ENCODE measurements at places on chromosomes 12 and 14.

- no peak for DNase-seq
Measured at GRCh38 chr12:48413388-48413787, 59.0 kb upstream of the ANP32D start.

- DNase-seq: peak; percentile 64
Measured at GRCh38 chr14:91059576-91060350, 678 bp downstream of the RPS6KA5 start.

- DNase-seq: no peak
Measured at GRCh38 chr14:62409626-62410300, 635.5 kb downstream of the KCNH5 start.

DNA sequence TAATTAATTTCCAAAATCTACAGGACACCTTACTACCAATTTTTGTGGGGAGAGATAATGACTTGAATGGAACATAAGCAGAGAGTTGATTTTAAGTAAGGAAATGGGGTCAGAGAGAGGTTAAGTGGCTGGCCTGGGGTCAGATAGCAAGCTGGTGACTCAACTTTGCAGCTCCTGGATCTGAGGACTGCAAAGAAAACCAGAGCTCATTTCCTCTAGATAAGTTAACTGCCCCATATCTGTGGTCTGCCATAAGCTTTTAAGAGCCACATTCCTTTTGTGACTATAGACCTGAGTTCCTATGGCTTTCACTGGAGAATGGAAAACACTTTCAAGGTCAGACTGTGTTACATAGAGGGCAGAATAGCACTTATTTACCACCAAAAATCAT lies 201.2 kb upstream of the PRICKLE1 start:
- no peak for DNase-seq

- DNase-seq: no peak
Measured at GRCh38 chr12:27506645-27507189, 17.3 kb upstream of the PPFIBP1 start.

GRCh38 chr12:109558374-109559199 lies 14.7 kb downstream of the MMAB start:
- no peak for DNase-seq

- no peak for DNase-seq
Measured at GRCh38 chr14:80275208-80275850, 64.0 kb upstream of the DIO2 start.

DNA sequence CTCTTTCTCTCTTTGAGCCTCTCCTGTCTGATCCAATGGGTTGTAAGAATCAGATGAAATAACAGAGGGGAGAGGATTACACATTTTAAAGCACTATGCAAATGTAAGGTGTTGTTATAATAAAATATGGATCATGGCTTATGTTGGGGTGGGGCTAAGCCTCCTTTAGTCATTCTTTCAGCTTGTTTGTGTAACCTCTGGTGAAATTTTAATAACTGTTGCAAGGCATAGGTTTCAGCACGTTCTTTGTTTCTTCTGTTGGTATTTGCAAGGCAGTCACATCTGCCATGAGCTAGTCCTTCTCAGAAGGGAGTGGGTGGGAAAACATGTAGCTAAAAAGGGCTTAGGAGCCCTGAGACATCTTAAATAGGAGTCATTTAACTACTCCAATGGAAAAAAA lies 74.8 kb upstream of the FRMD6 start:
- DNase-seq: no peak

- no peak for DNase-seq
Measured at GRCh38 chr12:104263580-104264358, 39.8 kb upstream of the EID3 start.

DNA sequence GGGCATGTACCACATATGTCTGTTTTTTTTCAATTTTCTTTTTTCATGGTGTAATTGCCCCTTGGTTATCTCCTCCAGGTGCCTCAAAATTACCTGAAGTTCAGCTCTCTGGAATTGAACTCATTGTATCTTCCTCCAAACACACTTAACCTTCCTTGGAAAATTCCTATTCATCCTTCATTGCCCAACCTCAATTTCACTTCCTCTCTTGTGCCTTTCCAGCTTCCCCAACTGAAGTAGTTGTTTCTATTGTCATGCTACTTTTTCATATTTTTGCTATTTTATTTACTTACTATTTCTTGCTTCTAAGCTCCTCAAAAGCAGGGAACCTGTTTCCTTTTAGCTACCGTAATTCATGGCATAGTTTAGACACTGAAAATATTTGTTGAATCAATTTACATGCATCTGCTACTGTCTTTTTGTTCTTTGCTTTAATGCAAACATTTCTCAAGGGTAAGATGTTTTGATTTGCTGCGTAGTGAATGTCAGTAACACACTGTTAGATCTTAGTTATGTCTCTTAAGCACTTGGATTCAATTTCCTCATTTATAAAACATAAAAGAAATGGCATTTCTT lies 37.0 kb upstream of the STXBP6 start:
- DNase-seq: no peak

DNA sequence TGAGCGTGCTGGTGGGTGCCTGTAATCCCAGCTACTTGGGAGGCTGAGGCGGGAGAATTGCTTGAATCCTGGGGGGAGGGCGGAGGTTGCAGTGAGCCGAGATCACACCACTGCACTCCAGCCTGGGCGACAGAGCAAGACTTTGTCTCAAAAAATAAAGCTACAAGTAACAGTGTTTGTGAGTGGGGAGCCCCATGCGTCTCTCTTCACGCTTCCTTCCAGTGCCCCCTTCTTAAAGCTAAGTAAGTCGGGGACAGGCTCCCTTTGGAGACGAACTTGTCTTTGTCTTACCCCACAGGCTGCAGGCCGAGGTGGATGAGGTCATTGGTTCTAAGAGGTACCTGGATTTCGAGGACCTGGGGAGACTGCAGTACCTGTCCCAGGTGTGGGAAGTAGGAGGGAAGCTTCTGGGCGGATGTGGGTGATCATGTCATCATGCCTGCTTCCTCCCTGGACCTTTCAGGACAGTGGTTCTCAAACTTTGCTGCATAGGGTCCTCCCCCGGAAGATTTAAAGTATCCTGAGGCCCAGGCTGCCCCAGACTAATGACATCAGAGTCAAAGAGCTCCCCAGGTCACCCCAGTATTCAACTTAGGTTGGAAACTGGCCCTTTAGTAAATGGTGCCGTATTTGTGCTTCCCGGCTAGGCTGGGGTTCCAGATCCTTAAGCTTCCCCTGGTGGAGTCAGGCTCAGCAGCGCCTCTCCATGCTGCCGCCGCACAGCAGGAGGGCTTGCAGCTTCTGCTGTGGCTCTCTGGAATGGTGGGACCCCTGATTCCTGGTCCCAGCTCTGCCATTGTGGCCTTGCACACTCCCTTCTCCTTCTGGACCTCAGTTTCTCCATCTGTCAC lies 37.1 kb downstream of the CYP46A1 start:
- no peak for DNase-seq

- DNase-seq: no peak
Measured at GRCh38 chr12:109729371-109729781, 15.8 kb downstream of the FAM222A start.

GRCh38 chr12:130501821-130502220 lies 164.1 kb downstream of the PIWIL1 start:
- no peak for DNase-seq

DNA sequence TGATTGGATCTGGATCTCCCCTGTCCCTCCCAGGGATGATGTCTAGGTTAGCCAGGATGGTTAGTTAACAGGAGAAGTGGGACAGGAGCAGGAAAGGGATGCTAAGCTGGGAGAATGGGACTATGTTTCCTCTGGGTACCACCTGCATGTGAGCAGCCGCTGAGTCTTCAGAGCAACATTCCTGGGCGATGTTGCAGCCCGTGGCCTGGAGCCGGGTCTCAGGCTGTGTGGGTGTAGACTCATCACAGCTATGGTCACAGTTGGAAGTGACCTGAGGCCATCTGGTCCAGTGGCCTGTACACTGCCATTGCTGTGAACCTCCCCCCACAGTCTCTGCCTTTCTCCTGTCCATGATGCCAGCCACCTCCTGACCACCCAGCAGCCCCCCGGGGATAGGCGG lies 422.6 kb downstream of the DPF3 start:
- no peak for DNase-seq

DNA sequence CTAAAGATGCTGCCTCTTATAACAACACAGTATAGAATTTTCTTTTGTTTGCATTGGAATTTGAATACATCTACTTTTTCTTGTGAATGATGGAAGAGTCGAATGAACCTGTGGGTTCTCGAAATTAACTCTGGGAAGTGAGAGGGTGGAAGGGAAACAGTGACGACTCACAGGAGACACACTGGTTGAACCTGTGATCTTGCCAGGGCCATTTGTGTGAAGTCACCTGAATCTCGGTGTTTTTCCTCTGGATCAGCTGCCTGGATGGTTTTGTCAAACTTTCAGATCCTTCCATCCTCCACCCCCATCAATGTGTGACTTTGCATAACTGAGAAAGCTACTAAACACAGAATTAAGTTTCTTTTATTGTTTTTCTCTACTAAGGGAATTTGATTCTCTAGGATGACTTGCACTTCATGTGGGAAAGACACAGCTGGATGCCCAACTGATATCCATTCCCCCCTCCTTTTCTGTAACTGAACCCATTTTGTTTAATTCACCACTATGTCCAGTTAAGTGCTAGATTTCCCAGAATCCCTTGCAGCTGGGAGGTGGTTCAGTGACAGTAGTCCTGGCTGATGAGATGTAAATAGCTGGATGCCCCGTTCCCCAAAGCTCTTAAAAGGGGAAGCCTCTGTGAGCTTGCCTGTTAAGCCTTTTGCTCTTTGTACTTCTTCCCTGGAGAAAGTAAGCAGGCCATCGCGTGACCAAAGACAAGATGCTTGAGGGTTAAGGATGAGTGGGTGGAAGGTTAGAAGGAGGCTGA lies 6.3 kb downstream of the PPFIBP1 start:
- no peak for DNase-seq

- DNase-seq: no peak
Measured at GRCh38 chr12:52496590-52497071, 3.6 kb upstream of the KRT6A start.

- DNase-seq: no peak
Measured at GRCh38 chr14:97903821-97904220, 1106.6 kb downstream of the VRK1 start.

- no peak for DNase-seq
Measured at GRCh38 chr12:108133482-108133881, 4.4 kb downstream of the WSCD2 start.

DNA sequence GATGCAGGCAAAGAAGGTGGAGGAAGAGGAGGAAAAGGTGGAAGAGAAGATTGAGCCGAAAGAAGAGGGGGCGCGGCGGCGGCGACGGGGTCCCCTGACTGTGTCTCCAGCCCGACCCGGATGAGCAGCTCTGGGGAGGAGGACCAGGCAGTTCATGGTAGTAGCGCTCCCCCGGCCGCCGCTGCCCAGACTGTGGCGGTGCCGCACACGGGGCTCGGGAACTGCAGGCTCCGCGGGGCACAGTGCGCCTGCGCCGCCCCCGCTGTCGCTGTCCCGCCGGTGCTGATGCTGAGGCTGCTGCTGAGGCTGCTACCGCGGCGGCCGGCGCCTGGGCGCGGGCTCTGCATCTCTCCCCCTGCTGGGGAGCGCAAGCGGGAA lies at the start of gene KCNH5:
KCNH5 (minus strand) TSS at position 225 of the 378 bp plus-strand sequence. CDS start 272 bp downstream, outside the sequence.
- no peak for DNase-seq

- DNase-seq: no peak
Measured at GRCh38 chr12:104928036-104928745, 29.9 kb downstream of the SLC41A2 start.

- DNase-seq: no peak
Measured at GRCh38 chr12:133234971-133235370, 706 bp downstream of the ANHX start.

DNA sequence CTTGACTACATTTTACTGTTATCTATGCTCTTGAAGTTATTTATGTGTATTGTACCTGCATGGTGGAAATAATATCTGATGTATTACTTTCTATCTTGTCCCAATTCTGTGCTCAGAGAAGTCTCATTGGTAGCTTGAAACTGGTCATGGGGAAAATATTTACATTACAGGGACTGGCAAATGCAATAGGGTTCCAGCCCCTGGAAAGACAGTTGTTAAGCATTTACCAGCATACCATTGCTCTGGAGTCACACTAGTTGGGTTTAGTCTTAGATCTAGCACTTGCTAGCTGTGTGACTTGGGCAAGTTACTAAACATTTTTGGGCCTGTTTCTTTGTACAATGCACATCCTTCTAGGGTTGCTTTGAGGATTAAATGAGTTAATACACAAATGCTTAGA lies 86.3 kb upstream of the NRXN3 start:
- DNase-seq: no peak

GRCh38 chr12:44460261-44460660 lies 415.9 kb downstream of the NELL2 start:
- DNase-seq: no peak

- DNase-seq: peak; percentile 37
Measured at GRCh38 chr14:61562321-61563161, 132.8 kb upstream of the HIF1A start.

DNA sequence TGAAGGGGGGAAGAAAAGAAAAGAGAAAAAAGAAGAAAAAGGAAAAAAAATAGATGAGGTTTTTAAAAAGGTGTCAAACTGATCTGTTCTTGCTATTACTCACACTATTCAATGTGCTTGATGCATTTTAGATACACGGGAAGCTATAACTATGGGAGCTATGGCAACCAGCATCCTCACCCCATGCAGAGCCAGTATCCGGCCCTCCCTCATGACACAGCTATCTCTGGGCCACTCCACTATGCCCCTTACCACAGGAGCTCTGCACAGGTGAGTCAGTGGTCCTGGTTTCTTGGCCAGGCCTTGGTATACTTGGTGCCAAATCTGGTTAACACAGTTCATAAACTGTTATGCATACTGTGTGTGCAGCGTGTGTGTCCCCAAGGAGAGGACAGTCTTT lies 24.0 kb upstream of the RIC8B start:
- no peak for DNase-seq

GRCh38 chr12:96335270-96335669 lies 65.0 kb downstream of the CDK17 start:
- no peak for DNase-seq

GRCh38 chr14:97458661-97459579 lies 661.7 kb downstream of the VRK1 start:
- peak; percentile 84 for DNase-seq

DNA sequence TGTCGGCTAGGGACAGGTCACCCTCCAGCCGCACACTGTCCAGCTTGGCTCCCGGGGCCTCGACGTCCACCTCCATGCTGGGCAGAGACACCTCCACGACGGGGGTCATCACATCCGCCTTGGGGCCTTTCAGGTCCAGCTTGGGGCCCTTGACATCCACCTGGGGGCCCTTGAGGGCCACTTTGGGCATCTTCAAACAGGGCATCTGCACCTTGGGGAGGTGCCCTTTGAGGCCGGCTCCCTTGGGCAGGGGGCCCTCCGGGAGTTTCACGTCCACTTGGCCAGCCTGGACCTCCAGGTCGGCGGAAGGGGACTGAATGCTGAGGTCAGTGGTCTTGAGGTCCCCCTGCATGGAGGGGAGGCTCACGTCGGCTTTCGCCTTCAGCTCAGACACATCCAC lies 17.9 kb downstream of the PLD4 start:
- DNase-seq: no peak

GRCh38 chr12:96434107-96434506 lies 33.9 kb upstream of the CDK17 start:
- peak; percentile 84 for DNase-seq

- no peak for DNase-seq
Measured at GRCh38 chr14:31465111-31465510, 7.8 kb upstream of the DTD2 start.

GRCh38 chr14:21070083-21070609 lies at the start of gene ARHGEF40:
ARHGEF40 (plus strand) TSS chr14:21070304; CDS start chr14:21070397, 93 bp downstream.
- peak; percentile 44 for DNase-seq

All from CD4-positive, alpha-beta T cell treated with Interleukin-12 subunit alpha and Interleukin-12 subunit beta, for 1 hour (primary cell).